Hepatic stellate cell (primary cell): ENCODE measurements at places on chromosomes 7 and 10.

DNA sequence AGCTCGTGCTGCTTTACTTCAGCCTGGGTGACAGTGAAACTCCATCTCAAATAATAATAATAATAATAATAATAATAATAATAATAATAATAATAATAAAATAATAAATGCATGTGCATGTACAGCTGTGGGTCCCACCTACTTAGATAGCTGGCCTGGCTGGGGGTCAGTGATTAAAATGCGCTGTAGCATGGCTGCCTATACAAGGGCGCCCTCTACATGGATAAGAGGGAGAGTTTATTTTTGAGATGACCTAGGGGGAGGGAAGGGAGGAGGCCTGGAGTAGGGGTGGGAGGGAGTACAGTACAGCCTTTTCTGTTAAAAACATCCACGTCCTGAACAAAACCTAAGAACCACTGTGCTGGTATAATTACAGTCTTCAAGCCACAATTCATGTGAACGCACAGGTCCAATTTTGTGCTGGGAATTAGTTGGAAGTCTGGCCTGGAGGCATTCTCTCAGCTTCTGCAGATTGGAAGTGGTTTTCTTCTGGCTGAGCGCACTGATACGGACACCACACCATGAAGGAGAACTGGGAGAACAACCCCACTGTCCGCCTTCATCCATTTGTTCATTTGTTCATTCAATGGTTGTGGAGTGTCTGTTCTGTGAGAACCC is 146.5 kb downstream of the TMEM178B start:
- DNase-seq, result peak; percentile 21

GRCh38 chr7:134932707-134933370 is 53.5 kb upstream of the AGBL3 start:
- DNase-seq, result peak; percentile 69

GRCh38 chr7:55019191-55019690 is 424 bp downstream of the EGFR start:
- peak; percentile 70 for DNase-seq

GRCh38 chr10:18073314-18073713 is 66.9 kb upstream of the CACNB2 start:
- no peak for DNase-seq

DNA sequence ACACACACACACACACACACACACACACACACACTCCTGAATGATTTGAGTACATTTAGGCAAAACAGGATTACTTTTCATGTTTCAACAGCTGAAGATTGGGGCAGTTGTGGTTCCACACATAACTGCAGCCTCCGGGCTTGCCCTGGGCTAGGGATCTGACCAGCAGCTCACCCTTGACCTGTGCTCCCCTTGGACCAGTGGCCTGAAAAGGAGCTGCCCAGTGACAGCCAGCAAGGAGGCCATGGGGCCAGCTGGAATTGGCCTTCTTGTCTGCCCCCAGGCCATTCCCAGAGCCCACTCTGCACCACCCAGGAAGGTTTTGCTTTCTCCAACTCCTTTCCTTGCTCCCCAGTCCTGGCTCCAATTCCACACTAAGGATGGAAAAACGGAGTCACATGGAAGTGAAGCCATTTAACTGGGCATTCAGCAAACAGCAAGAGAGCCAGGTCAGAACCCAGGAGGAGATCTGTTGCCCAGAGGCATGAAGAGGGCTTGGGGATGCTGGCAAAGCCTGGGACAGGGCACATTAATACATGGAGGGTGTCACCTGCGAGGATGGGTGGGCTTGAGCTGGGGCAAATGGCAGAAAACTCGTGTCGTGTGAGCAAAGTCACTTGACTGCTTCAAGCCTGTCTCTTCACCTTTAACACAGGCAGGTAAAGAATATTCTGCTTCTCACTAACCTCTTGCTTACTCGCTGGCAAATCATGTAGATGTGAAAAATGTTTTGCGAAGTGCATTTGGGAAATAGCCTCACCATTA is 61.5 kb upstream of the GDF10 start:
- DNase-seq, result no peak

DNA sequence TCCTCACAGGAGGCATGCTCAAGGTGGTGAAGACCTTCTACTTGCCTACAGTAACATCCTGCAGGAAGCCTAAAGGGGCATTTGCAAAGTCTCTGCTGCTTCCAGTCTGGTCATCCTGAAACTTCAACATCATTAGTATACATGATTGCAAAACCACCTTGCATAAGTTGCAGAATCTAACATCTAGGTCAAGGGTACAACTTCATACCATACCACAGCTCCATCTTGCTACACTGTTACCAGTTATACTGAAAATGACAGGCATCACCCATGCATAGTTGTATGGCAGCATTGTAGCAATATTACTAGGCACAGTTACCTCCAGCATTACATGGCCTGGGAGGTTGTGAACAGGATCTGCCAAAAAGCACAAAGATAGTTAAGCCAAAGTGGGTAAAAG is 13.7 kb upstream of the MACROH2A2 start:
- no peak for DNase-seq

DNA sequence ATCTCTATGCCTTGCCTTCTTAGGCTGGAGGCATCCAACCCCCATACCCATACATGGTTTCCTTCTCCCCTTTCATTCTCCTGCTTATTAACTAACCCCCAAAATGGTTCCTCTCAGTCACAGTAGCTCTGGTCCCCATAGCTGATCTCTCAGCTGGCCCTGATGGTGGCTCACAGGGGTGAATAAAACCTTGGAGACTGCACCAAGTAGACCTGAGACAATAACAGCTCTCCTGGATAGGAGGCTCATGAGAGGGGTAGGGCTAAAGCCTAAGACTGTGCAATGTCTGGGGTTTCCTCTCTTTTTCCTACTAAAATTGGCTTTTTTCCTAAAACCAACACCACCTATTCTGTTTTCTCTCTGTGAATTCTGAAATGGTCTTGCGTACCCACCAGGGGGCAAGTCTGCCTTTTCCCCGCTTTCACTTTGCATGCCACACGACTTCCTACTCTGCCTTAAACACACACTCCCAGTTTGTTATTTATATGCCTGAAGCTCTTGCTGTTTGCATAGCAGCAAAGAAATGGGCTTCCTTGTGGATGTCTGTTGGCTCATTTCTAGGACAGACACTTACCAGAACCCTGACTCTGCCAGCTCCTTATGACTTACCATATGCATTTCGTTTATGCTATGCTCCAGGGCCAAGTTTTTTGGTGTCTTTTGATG is 18.4 kb upstream of the PON1 start:
- DNase-seq, result no peak

DNA sequence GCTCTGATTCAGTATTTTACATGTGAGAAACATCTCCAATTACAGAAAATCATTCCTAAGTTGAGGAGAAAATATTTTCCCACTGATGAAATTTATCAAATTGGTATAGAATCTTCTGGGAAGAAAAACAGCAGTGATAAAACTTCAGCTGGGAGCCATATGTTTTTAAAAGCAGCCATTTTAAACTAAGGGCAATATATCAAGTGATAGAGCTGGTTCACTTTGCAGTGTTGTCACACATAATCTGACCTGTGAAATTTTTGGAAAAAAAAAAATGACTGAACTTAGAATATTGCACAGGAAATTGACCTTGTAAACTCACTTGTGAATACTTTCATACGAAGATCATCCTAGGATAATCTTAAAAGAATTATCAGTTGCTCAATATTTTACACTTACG is 10.5 kb upstream of the EZH2 start:
- DNase-seq, result no peak

DNA sequence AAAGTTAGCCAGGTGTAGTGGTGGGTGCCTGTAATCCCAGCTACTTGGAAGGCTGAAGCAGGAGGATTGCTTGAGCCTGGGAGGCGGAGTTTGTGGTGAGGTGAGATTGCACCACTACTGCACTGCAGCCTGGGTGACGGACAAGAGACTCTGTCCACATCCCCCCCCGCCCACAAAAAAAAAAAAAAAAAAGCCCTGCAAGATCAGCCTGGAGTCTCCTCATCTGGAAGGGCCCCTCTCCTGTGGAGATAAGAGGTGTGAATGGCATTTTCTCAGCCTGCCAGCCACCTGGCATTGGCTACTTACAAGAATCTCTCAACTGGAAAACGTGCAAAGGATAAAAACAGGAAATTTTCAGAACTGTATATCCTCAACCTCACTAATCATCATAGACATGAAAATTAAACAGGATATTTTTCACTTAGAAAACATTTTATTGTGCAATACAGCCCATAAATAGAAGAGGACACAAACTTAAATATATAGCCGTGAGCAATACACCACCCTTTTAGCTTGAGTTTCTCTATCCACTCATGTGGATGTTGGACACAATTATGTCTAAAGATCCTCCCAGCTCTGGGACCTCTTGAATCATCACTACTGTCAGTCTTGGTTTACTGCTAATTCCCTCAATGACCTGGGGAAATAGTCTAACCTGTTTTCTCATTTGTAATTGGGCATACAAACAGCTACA is 11.3 kb upstream of the TSPAN15 start:
- DNase-seq, result no peak

- DNase-seq, result no peak
Observed at GRCh38 chr10:108439397-108439796, 1274.9 kb upstream of the SORCS1 start.

GRCh38 chr10:13882119-13882711 is 295.4 kb downstream of the PRPF18 start:
- peak; percentile 85 for DNase-seq

- no peak for DNase-seq
Observed at GRCh38 chr7:108142675-108143259, 12.6 kb upstream of the LAMB4 start.

DNA sequence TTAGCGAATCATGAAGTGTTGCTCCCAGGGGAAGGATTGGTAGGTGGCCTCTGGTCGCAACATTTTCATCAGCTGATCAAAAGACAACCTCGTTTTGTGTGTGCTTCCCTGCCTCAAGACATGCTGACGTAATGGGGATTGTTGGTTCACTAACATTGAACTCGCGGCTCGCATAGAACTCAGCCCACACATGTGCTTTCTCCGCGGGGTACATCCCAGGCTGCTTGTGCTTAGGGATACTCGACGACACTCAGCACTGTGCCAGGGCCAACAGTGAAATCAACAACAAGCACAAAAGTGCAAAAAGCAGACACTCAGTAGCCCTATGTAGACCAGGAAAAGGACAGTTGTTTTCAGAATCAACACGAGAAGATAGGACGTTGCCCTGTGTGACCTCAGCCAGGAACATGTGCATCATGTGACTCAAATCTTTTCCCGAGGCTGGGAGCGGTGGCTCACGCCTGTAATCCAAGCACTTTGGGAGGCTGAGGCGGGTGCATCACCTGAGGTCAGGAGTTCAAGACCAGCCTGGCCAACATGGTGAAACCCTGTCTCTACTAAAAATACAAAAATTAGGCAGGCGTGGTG is 20.8 kb downstream of the WIPI2 start:
- no peak for DNase-seq

- DNase-seq, result no peak
Observed at GRCh38 chr7:73896454-73896853, 35.5 kb downstream of the TMEM270 start.

GRCh38 chr10:114073395-114074186 is 29.9 kb downstream of the ADRB1 start:
- no peak for DNase-seq
